ENCODE measurements at places on chromosomes 13 and 19.

- DNase-seq: no peak
Observed at GRCh38 chr13:49407936-49408335, 35.9 kb downstream of the CAB39L start.

DNA sequence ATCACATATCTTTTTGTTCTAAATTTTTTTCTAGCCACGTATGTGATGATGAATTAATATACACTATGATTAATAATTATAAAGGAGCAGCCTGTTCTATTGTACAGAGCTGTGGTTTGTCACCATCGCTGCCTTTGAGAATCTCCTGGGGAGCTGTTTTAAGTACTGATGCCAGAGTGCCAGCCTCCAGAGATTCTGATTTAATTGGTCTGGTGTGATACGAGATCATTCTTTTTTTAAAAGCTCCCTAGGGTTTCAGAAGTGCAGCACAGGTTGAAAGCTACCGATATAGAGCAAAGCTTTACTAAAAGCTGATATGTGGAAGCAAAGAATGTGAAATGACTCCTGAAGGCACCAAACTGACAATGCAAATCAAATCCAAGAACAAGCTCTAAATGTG, 314.7 kb downstream of the ITGBL1 start:
- no peak for DNase-seq

DNA sequence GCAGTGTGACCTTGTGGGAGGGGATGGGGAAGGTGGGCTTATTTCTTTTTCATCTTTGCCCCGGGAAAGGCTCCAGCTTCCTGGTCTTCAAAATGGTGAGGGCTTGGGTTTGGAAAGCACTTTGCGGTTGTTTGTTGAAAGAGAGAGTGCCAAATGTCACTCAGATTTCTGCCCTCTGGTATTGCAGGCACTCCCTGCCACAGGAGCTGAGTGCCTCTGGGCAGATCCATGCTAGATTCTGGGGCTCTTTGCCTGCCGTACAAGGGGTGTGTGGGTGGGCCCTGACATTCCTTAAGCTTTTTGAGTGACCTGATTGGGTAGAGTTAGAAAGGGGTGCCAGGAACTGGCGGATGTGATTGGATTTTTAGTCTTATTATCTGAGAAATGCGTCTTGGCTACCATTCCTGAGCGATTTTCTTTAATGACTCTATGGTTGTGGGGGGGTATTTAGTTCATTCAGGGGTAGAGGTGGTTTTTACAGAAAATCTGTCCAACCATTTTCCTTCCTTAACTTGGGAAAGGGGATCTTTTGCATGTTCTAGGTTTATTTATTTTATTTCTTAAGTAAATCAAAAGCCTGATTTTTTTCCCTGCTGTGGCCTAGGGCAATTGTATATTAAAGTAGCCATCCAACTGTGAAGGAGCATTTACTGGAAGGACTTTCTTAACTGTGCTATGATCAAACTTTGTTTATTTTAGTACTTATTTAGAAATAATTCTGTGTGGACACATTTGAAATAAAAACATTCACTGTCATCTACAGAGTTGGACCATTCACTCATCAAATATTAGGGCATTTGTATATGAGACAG, 3.2 kb downstream of the ARHGAP35 start:
- DNase-seq: no peak

GRCh38 chr19:11278670-11279069, 16.3 kb upstream of the DOCK6 start:
- no peak for DNase-seq

GRCh38 chr13:24929196-24929595, 165.2 kb downstream of the RNF17 start:
- no peak for DNase-seq

GRCh38 chr13:112062571-112063570, 4.1 kb upstream of the SOX1 start:
- DNase-seq: no peak

DNA sequence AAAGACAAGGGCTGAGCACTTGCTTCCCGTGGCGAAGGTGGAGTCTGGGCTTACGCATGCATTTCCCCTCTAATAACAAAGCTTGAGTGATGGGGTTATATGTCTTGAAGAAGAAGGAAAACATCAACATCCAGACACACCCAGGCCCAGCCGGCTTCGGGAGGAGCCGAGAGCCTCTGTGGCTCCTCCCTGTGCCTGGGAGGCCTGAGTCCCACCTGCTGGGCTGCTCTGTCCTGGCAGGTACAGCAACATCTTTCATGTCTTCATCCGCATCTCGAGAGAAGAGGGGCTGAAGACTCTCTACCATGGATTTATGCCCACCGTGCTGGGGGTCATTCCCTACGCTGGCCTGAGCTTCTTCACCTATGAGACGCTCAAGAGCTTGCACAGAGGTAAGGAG, 30.6 kb downstream of the TMEM161A start:
- no peak for DNase-seq

- no peak for DNase-seq
Observed at GRCh38 chr13:75102001-75102716, 379.8 kb downstream of the TBC1D4 start.

DNA sequence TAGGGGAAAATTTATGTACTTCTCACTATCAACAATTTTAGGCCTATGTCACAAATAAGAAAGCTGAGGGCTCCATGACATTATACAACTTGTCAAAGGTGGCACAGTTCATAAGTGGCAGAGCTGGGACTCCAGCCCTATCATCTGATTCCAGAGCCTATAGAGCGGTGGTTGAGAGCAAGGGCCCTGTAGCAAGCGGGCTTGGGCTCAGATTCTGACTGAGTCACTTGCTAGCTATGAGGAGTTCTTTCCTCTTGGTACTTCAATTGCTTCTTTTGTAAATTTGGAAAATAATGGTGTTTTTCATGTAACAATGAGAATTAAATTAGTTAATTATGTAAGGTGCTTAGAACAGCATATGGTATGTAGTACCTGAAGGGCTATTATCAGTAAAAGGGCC, 28.7 kb upstream of the FAM216B start:
- no peak for DNase-seq

- DNase-seq: no peak
Observed at GRCh38 chr13:20356444-20356843, 124.3 kb upstream of the GJB6 start.

GRCh38 chr13:112342841-112343361, 33.3 kb upstream of the SPACA7 start:
- no peak for DNase-seq

DNA sequence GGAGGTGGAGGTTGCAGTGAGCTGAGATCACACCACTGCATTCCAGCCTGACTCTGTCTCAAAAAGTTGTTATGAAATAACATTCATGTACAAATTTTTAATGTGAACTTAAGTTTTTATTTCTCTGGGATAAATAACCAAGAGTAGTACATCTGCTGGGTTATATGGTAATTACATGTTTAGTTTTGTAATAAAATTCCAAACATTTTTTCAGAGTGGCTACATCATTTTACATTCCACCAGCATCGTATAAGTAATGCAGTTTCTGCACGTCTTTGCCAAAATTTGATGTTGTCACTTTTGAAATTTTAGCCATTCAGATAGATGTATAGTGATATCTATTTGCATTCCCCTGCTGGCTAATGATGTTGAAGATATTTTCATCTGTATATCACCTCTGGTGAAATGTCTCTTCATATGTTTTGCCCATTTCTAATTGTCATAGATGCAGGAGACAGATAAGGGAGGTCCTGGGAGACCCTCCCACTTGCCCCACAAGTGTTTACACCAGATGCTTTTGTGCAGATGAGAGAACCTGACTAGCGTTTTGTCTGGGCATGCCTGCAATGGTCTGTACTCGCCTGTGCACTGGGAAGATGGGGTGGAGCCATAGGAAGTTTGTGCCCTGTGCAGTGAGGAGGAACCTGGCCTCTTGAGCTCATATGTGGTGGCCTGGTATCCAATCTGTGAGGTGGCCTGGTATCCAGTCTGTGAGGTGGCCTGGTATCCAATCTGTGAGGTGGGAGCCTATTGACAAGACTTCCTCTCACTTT, 12.7 kb upstream of the KBTBD6 start:
- no peak for DNase-seq

- no peak for DNase-seq
Observed at GRCh38 chr19:47623921-47624391, 15.0 kb downstream of the BICRA start.

DNA sequence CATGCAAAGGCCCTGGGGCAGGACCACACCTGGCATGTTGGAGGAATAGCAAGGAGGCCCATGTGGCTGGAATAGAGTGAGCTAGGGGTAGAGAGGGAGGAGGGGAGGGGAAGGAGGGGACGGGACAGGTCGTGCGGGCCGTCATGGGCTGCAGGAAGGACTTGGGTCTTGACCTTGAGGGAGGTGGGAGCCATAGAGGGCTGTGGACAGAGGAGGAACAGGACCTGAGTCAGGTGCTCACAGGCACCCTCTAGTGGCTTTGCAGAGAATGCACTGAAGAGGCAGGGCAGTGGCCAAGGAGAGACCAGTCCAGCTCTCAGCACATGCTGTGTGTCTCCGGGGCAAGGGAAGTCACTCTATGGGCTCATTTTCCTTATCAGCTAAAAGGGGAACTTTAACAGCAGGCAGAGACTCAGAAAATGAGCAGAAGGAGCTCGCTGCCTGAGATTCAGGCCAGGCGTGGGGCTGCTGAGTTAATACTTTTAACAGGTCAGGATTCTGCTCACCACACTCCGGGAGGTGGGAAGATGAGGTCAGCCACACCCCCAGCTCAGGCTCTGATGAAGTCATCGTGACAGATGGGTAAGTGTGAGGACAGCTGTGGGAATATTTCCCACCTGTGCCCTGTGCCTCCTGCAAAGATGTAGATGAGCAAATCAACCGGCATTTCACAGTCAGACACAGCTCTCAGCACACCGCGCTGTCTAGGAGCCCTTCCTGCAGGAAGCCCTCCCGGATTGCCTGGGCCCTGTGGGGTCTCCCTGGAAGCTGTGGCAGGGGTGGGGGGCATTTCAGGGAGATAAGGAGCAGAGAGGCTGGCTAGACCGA, 6.0 kb upstream of the TNFAIP8L1 start:
- DNase-seq: peak; percentile 57

DNA sequence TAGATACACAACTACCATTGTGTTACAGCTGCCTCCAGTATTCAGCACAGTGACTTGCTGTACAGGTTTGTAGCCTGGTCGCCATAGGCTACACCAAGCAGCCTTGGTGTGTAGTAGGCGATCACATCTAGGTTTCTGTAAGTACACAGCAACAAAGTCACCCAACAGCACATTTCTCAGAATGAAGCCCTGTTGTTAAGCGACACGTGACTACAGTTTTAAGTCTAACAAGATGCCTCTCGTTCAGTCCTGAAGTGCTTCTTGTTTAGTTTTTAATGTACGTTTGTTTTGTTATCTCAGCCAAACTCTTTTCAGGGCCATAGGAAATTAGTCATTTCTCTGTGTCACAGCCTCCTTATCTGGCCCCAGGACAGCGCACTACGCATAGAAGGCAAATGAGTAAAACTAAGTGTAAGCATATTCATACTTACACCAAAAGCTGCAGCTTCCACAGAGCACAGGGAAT, 50.0 kb upstream of the GPR183 start:
- DNase-seq: no peak

DNA sequence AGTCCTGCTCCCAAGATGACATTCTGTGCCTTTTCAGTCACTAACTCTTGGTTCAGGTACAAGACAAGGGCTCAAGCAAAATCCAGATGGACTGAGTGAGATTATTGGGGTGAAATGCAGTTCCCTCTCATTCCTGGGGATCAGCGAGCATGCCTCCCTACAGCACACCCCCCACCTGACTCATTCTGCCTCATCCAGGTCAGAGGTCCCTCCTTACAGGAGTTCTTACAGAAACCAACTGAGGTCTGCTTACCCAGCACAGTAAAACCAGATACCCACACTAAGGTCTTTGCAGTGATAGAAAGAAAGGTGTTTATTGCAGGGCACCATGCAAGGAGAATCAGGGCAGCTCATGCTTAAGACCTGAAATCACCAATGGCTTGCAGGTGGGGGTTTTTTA, 21.6 kb upstream of the MRI1 start:
- DNase-seq: no peak

DNA sequence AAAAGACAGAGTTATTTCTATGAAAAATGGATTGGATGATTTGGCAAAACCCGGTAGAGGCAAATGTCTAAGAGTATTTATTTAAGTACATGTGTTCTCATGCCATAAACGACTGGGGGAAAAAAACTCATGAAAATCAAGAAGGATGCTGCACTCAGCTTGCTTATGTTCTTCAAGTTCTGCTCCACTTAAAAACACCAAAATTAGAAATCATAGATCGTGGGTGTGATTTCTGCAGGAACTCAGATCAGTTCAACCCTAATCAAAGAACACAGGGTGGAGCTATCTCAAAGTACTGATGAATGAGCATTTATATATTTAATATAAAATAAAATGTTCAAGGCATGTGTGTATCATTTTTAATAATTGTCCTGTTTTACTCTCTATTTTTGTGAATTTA, 103.8 kb downstream of the FGF14 start:
- no peak for DNase-seq

DNA sequence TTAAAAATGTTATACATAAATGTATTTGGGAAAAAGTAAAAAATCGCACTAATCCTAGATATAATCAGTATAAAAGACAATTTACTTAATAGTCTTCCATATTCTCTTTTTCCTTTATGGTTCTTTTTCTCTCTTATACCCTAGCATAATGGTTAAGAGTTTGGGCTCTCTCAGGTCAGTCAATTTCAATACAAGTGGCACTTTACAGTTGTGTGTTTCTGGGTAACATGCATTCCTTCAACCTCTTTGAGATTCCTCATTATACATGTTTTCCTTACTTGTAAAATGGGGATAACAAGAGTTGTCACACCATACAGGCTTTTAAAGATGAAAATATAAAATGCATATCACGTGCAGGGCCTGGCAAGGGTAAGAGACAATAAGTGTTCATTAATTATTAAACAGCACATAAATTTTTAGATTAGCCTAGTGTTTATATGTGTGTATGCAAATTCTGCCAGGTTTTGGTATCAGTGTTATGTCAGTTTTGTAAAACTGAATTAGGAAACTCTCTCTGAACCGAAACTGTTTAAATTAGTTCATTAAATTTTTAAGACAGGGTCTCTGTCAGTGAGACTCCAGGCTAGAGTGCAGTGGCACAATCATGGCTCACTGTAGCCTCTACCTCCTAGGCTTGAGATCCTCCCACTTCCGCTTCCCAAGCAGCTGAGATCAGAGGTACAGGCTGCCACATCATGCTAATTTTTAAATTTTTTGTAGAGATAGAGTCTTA, 49.8 kb downstream of the ELF1 start:
- DNase-seq: peak; percentile 50

GRCh38 chr19:46719629-46720502, 3.0 kb upstream of the PRKD2 start:
- no peak for DNase-seq

- DNase-seq: no peak
Observed at GRCh38 chr13:111112196-111112595, 2.9 kb upstream of the ARHGEF7 start.

GRCh38 chr13:101970341-101970740, 431.5 kb downstream of the FGF14 start:
- DNase-seq: no peak

- no peak for DNase-seq
Observed at GRCh38 chr13:39494006-39494405, 109.0 kb downstream of the LHFPL6 start.

Measured in OCI-LY7 (cell line).